ENCODE measurements at places on chromosomes 5 and 9.

GRCh38 chr9:15371448-15371845 lies 51.2 kb upstream of the SNAPC3 start:
- H3K4me3 ChIP-seq = no peak overlapping the region
- DNase-seq = no peak
- H3K36me3 ChIP-seq = no peaks in the 10 kb centered on the region

GRCh38 chr9:84139296-84140070 lies 158.9 kb downstream of the RMI1 start:
- peaks cover 28% of the 10 kb centered on the region for H3K4me1 ChIP-seq
- no peak overlapping the region for H3K27ac ChIP-seq
- no peaks in the 10 kb centered on the region for H3K36me3 ChIP-seq
- peak overlapping the region; percentile 64 for H3K4me3 ChIP-seq
- H3K27me3 ChIP-seq = peaks cover 37% of the 10 kb centered on the region

GRCh38 chr5:91154338-91154737 lies 228.8 kb downstream of the ARRDC3 start:
- H3K27me3 ChIP-seq = no peaks in the 10 kb centered on the region
- no peaks in the 10 kb centered on the region for H3K4me1 ChIP-seq
- no peak for DNase-seq
- peaks cover 9% of the 10 kb centered on the region for H3K36me3 ChIP-seq

GRCh38 chr9:132583584-132584304 lies 1.3 kb downstream of the BARHL1 start:
- DNase-seq = peak; percentile 47
- H3K27me3 ChIP-seq = peaks cover 100% of the 10 kb centered on the region
- H3K27ac ChIP-seq = no peak overlapping the region
- peaks cover 55% of the 10 kb centered on the region for H3K4me1 ChIP-seq
- peak overlapping the region; percentile 32 for H3K4me3 ChIP-seq

DNA sequence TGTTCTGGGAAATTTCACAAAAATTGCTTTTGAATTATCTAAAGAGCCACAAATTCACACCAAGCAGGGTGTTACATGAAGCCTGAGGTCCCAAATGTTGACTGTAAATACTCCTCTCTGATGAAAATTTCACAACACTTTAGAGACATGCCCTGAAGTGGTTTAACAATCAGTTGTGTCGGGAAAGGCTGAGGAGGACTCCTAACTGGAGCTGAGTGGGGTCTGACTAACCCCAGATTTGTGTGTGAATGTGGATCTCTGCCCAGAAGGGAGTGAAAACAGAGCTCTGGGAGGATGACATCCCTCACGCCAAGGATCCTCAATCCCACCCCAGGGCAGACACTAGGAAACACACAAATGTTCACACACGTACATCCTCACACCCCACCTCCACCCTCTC lies 31.1 kb upstream of the GRXCR2 start:
- H3K4me3 ChIP-seq = no peak overlapping the region
- no peak for DNase-seq
- no peaks in the 10 kb centered on the region for H3K27me3 ChIP-seq

DNA sequence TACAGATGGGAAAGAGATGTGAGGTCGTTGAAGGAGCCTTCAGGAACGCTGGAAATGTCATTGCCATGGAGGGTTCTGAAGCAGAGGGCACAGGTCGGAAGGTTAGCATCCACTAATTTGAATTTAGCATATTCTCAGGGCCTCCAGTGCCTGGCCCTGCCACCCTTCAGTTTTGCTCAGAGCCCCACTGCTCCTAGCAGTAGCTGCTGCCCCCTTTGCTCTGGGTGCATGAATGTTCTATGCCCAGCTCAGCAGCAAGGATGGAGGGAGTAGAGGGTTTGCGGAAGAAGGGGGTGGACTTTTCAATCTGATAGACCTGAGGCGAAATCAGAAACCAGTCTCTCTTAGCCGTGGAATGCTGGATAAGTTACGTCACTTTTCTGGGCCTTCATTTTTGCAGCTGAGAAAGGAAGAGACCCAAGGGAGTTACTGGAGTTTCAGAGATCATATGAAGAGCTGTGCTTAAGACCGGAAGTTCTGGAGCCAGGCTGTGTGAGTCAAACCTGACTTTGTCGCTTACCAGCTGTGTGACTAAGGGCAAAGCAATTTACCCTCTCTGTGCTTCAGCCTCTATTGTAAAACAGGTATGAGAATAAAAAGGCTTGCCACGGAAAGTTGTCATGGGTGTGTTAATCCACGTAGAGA lies 133.2 kb upstream of the PANK3 start:
- H3K36me3 ChIP-seq = no peaks in the 10 kb centered on the region
- DNase-seq = peak; percentile 31

- H3K27ac ChIP-seq = no peak overlapping the region
- no peaks in the 10 kb centered on the region for H3K36me3 ChIP-seq
- H3K4me1 ChIP-seq = peaks cover 4% of the 10 kb centered on the region
- peak; percentile 61 for DNase-seq
Measured at GRCh38 chr5:172713113-172713808, 57.7 kb downstream of the DUSP1 start.

GRCh38 chr5:90446961-90447360 lies 27.6 kb downstream of the MBLAC2 start:
- DNase-seq = no peak
- H3K27me3 ChIP-seq = no peaks in the 10 kb centered on the region
- no peaks in the 10 kb centered on the region for H3K4me1 ChIP-seq
- no peak overlapping the region for H3K4me3 ChIP-seq
- no peaks in the 10 kb centered on the region for H3K36me3 ChIP-seq
- H3K27ac ChIP-seq = no peak overlapping the region

- H3K4me1 ChIP-seq = no peaks in the 10 kb centered on the region
- H3K27ac ChIP-seq = no peak overlapping the region
- H3K4me3 ChIP-seq = no peak overlapping the region
- DNase-seq = no peak
Measured at GRCh38 chr5:63596254-63596653, 366.0 kb downstream of the HTR1A start.

GRCh38 chr9:107954312-107954711 lies 464.7 kb upstream of the KLF4 start:
- no peaks in the 10 kb centered on the region for H3K27me3 ChIP-seq
- no peak for DNase-seq
- no peaks in the 10 kb centered on the region for H3K4me1 ChIP-seq
- H3K27ac ChIP-seq = no peak overlapping the region
- H3K36me3 ChIP-seq = no peaks in the 10 kb centered on the region
- H3K4me3 ChIP-seq = no peak overlapping the region

- H3K4me3 ChIP-seq = no peak overlapping the region
- H3K27me3 ChIP-seq = no peaks in the 10 kb centered on the region
Measured at GRCh38 chr5:155844542-155844941, 482.4 kb upstream of the SGCD start.

DNA sequence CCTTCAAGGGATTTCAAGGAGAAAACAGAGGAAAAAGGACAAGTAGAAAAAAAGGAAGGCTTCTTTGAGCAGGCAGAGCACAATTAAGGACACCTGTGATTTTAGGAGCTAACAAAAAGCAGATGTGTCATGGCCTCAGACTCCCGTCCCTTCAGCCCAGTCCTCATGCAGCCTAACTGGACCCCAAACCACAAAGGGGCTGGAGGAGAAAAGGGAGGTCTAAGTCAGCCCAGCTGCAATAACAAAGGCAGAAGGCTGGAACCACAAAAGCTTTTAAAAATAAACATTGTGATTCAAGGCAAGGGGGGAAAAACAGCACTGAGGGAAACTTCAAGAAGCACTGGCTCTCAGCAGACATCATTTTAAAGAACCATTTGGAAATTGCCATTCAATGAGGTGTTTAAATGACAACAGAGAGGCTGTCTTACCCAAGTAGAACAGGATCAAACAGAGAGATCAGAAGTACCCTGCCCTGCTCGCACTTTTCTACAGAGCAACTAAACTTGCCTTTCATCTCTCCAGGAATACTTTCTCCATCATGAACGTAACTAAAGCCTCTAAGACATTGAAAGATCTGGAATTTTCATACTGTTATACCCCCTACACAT lies 89.3 kb downstream of the SEMA5A start:
- H3K27me3 ChIP-seq = no peaks in the 10 kb centered on the region
- no peaks in the 10 kb centered on the region for H3K36me3 ChIP-seq
- H3K27ac ChIP-seq = peak overlapping the region; percentile 85
- no peak overlapping the region for H3K4me3 ChIP-seq
- DNase-seq = peak; percentile 19

- no peaks in the 10 kb centered on the region for H3K4me1 ChIP-seq
- H3K27me3 ChIP-seq = no peaks in the 10 kb centered on the region
- DNase-seq = no peak
- no peak overlapping the region for H3K4me3 ChIP-seq
- H3K27ac ChIP-seq = no peak overlapping the region
- H3K36me3 ChIP-seq = no peaks in the 10 kb centered on the region
Measured at GRCh38 chr5:178349075-178349511, 116.5 kb upstream of the PHYKPL start.

DNA sequence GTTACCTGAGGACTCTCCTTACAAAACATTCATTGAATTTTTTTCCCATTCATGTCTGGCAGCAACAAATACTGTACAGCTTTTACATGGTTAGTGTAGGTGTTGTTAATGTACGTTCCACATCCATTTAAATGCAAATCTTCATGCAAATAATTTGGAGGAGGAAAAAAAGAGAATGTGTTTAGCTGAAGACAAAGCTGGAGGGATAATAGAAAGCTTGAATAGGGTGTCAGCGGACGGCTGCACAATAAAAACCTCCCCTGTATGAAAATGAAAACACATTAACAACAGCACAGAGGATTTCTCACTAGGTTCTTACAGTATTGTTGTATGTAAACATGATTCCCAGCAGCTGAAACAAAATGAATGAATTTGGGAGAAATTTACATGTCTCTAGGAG lies 231.5 kb downstream of the ZNF608 start:
- H3K36me3 ChIP-seq = no peaks in the 10 kb centered on the region
- no peak for DNase-seq
- no peaks in the 10 kb centered on the region for H3K27me3 ChIP-seq

GRCh38 chr5:4020400-4020799 lies 424.8 kb downstream of the IRX1 start:
- H3K4me3 ChIP-seq = no peak overlapping the region
- H3K4me1 ChIP-seq = no peaks in the 10 kb centered on the region
- no peak overlapping the region for H3K27ac ChIP-seq
- no peak for DNase-seq
- no peaks in the 10 kb centered on the region for H3K36me3 ChIP-seq

- no peaks in the 10 kb centered on the region for H3K27me3 ChIP-seq
- H3K4me3 ChIP-seq = no peak overlapping the region
- H3K4me1 ChIP-seq = no peaks in the 10 kb centered on the region
- DNase-seq = no peak
Measured at GRCh38 chr9:92003308-92004044, 53.4 kb upstream of the ROR2 start.

DNA sequence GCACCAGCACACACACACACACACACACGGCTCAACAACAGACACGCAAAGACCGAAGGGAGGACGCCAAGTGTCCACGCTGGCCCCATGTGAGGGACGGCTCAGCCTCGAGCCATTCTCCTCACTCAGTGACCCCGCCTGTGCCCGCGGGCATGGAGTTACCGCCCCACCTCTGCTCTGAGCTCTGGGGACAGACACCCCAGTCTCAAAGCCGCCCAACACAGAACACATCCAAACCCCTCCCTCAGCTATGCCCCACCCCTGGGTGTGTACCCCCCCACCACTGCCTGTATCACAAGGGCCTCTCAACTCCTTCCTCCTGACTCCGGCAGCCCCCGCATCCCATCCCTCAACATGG lies 81.2 kb downstream of the CAMSAP1 start:
- H3K27ac ChIP-seq = no peak overlapping the region
- no peaks in the 10 kb centered on the region for H3K4me1 ChIP-seq
- no peaks in the 10 kb centered on the region for H3K36me3 ChIP-seq
- H3K27me3 ChIP-seq = no peaks in the 10 kb centered on the region

DNA sequence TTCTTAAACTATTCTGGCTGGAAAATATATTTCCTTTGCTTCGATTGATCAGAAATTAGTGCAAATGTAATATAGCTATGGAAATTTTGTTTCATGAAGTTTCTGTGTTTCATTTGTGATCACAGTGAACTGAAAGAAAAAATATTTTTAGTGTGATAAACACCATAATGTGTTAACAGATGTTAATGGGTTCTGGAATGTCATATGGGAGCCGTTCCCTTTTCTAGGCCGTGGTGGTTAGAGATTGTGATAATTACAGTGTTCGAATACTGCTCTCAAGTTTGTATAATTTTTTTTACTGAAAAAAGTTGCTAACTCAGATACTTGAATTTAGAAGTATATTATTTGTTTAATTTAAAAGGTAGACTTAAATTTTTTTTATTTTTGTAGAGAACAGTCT lies 19.3 kb downstream of the GAPVD1 start:
- no peak overlapping the region for H3K27ac ChIP-seq
- H3K4me3 ChIP-seq = no peak overlapping the region
- DNase-seq = no peak

DNA sequence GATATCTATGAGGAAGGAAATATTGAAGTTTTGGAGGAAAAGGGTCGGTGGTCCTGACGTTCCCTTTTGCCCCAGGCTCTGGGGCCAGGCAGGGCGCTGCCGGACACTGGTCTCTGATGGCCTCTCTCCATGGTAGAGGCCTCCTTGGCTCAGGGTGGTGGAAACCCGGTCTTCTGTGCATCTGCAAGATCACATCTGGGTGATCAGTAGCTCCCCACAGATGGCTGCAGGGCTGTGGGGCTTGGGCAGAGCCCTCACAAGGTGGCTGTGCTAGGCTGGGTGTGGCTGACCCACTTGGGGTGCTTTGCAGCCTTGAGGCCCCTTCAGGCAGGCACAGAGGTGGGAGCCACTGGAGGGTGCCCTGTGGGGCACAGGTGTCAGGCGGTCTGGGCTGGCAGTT lies 53.9 kb upstream of the RNU6ATAC start:
- no peak overlapping the region for H3K4me3 ChIP-seq
- H3K4me1 ChIP-seq = no peaks in the 10 kb centered on the region
- H3K27me3 ChIP-seq = no peaks in the 10 kb centered on the region
- H3K36me3 ChIP-seq = no peaks in the 10 kb centered on the region
- H3K27ac ChIP-seq = no peak overlapping the region

- no peak for DNase-seq
- no peak overlapping the region for H3K27ac ChIP-seq
- H3K27me3 ChIP-seq = no peaks in the 10 kb centered on the region
- no peaks in the 10 kb centered on the region for H3K4me1 ChIP-seq
- H3K4me3 ChIP-seq = no peak overlapping the region
Measured at GRCh38 chr9:4755026-4755609, 14.1 kb upstream of the AK3 start.

GRCh38 chr9:99947395-99947794 lies 40.9 kb downstream of the STX17 start:
- no peaks in the 10 kb centered on the region for H3K27me3 ChIP-seq
- no peak overlapping the region for H3K4me3 ChIP-seq
- H3K27ac ChIP-seq = no peak overlapping the region
- peak; percentile 60 for DNase-seq
- no peaks in the 10 kb centered on the region for H3K36me3 ChIP-seq

GRCh38 chr5:112492291-112492690 lies 73.2 kb upstream of the EPB41L4A start:
- H3K4me3 ChIP-seq = no peak overlapping the region
- H3K27ac ChIP-seq = no peak overlapping the region
- H3K27me3 ChIP-seq = no peaks in the 10 kb centered on the region
- H3K4me1 ChIP-seq = no peaks in the 10 kb centered on the region

Measured in GM23338 (cell line).